Transverse colon (tissue), 4 donors: ENCODE measurements at places on chromosomes 5 and 9. TPM values are rescaled to one million over a fixed set of nuclear protein-coding genes. Genes with fewer than 3 reads are reported as not detected.
A peak's percentile ranks its signal among the peaks of the same experiment; 100 is the strongest.

DNA sequence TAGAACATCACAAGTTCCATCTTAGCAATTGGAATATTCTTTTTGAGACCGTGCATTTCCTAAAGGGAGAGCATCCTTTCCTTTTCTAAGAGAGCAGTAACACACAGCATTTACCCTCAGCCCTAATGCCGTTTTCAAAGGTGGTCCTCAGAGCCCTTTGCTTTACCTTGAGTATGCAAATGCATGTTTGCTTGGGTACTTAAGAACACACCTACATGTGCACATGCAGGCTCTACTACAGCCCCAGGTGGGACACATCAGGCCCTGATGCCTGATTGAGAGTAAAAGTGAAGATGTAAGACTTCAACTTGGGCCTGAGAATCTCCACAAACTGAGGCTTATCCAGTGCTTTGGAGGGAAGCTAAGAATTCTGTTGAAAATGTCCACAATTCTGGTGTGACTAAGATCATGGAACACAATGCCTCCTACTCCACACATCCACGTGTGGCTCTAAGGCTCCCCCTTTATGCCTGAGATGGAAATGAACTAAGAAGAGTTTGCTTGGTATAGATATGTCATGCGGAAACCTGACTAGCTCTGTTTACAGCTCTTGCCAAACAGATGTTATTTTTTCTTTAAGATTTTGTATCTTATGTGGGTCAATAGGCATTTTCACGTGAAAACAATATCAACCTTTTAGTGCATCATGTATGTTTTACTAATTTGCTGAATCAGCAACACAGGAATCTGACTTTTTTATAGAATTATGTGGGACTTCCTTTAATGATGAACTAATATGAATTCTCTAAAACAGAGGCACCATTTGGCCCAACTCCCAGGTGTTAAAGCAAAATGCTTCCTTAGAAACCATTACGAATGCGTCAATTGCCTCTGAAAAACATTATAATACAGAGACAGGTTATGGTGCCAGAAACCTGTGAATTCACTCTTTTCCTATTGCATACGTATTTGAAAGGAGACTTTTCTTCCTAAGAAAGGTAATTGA, 48.9 kb upstream of the SLC2A8 start:
- H3K36me3 ChIP-seq = no peaks in the 10 kb centered on the region
- H3K27ac ChIP-seq = no peak overlapping the region
- no peaks in the 10 kb centered on the region for H3K4me1 ChIP-seq
- H3K4me3 ChIP-seq = no peak overlapping the region
- no peaks in the 10 kb centered on the region for H3K27me3 ChIP-seq

GRCh38 chr9:122314165-122314564, 49.5 kb downstream of the MRRF start:
- no peak overlapping the region for H3K27ac ChIP-seq
- DNase-seq = no peak
- H3K27me3 ChIP-seq = no peaks in the 10 kb centered on the region

The PRLR gene
- total RNA-seq = 14.9 TPM

The UGCG gene
- 3.8 TPM for total RNA-seq

DNA sequence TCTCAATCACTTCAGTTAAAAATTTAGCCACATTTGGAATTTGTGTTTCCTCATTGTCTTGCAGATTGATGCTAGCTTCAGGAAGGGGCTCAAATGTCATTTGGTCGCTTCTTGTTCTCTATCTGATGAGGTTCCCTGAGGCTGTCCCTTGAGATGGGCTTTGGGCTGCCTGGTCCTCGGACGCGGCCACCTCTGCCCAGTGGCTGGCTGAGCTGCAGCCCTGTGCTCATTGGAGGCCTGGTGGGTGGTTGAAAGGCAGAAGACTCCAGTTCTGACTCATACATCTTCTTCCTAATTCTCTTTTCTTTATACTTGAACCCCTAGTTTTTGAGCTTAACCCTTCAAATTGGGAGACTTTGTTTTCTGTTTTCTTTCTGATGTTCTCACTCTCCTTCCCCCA, 78.8 kb upstream of the NTRK2 start:
- H3K27ac ChIP-seq = no peak overlapping the region
- H3K27me3 ChIP-seq = no peaks in the 10 kb centered on the region
- DNase-seq = no peak
- H3K36me3 ChIP-seq = no peaks in the 10 kb centered on the region
- no peak overlapping the region for H3K4me3 ChIP-seq
- no peaks in the 10 kb centered on the region for H3K4me1 ChIP-seq

- DNase-seq = no peak
- H3K4me3 ChIP-seq = no peak overlapping the region
- peaks cover 12% of the 10 kb centered on the region for H3K27me3 ChIP-seq
- no peaks in the 10 kb centered on the region for H3K36me3 ChIP-seq
Measured at GRCh38 chr5:53490747-53491146, 10.3 kb downstream of the FST start.

DNA sequence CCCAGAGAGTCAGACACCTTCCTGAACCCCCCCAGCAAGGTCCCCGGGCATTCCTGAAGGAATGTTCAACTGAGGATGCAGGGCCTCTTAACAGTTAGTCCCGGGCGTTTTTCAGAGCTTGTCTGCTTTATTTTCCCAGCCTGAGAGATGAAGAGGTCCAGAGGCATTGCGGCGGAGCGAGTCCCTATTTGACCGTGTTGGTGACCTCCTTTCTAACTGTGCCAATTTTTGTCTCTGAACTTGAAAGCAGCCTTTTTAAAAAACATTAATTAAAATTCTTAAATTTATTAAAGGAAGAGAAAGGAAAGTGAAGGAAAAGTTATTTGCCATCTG, 433 bp upstream of the PTAR1 start:
- no peaks in the 10 kb centered on the region for H3K36me3 ChIP-seq
- H3K27ac ChIP-seq = peak overlapping the region; percentile 98
- no peak for DNase-seq
- peak overlapping the region; percentile 80 for H3K4me3 ChIP-seq

The FOXD1 gene
- not detected for total RNA-seq

DNA sequence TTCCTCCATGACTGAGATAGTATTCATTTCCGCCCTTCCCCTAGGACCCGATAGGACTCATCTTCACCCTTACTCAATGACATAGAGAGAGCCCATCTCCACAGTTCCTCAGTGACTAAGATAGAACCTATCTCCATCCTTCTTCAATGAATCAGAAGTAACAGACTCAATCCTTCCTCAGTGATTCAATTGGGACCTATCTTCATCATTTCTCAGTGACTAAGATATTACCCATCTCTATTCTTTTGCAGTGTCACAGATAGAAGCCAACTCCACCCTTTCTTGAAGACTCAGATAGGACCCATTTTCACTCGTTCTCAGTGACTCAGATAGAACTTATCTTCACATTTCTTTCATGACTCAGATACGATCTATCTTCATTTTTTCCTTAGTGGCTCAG, 164.6 kb downstream of the FBXO4 start:
- no peaks in the 10 kb centered on the region for H3K27me3 ChIP-seq
- no peak overlapping the region for H3K27ac ChIP-seq
- H3K36me3 ChIP-seq = no peaks in the 10 kb centered on the region
- no peak for DNase-seq
- H3K4me1 ChIP-seq = no peaks in the 10 kb centered on the region

DNA sequence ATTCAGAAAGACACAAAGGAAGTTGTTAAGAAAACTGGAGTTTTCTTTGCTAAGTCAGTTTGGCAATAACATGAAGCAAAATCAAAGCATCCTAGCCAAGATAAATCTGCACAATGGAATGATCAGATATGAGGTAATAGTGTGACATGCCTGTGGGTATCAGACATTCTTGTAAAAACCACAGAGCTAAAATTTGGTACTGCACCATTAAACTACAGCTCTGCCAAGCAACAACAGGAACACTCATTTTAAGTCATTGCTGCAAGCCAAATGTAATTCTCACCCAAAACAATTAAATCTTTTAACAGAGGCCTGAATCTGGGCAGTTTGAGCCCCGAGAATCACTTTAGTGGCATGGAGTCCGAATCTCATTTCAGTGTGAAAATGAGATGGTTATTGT, 96.6 kb downstream of the VCAN start:
- no peak overlapping the region for H3K4me3 ChIP-seq
- peaks cover 10% of the 10 kb centered on the region for H3K27me3 ChIP-seq
- H3K36me3 ChIP-seq = no peaks in the 10 kb centered on the region
- H3K4me1 ChIP-seq = no peaks in the 10 kb centered on the region
- no peak overlapping the region for H3K27ac ChIP-seq
- DNase-seq = no peak

- no peak for DNase-seq
- H3K4me1 ChIP-seq = no peaks in the 10 kb centered on the region
- H3K27me3 ChIP-seq = no peaks in the 10 kb centered on the region
- H3K27ac ChIP-seq = no peak overlapping the region
- no peak overlapping the region for H3K4me3 ChIP-seq
Measured at GRCh38 chr5:56671571-56671970, 143.8 kb upstream of the MAP3K1 start.

DNA sequence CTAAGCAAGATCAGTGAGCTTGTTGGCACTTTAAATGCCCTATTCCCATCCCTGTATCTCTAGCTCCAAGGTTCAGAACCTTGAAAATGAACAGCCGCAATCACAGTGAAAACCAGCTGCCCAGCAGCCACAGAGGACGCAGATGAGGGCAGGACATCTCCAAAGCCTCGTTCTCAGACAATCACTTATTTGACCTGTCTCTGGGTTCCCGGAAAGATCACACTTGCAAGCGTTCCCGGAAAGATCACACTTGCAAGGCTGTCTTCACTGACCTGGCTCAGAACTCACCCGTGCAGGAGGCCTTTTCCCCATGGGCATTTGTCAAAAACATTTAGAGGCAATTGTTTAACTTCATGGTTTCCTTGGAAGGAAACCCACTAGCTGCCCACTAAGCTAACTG, 25.7 kb downstream of the IPPK start:
- no peaks in the 10 kb centered on the region for H3K4me1 ChIP-seq
- no peak overlapping the region for H3K4me3 ChIP-seq
- H3K27ac ChIP-seq = no peak overlapping the region
- no peaks in the 10 kb centered on the region for H3K36me3 ChIP-seq
- DNase-seq = no peak
- no peaks in the 10 kb centered on the region for H3K27me3 ChIP-seq

DNA sequence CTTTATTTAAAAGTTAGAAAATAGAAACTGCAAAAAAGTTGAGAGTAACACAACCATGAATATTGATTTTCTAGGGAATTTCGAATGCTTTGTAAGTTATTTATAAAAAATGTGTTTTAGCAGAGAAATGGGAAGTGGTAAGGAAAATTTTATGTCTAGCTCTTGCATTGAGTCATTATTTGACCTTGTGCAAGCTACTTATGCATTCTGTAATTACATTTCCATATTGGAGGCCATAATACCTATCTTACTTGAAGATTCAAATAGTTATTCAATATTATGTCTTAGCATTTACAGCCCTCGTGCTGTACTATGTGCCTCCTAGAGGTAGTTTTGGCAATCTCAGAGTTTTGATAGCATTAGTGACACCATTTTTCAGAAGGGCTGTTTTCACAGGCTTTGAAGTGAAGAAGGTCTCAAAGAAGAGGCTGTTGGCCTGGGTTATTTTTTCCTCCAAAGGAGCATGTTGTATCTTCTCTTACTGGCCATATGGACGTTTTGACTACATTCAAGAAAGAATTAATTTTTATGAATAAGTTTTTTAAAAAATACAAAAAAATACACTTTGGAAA, 7.4 kb upstream of the DAP start:
- no peak overlapping the region for H3K27ac ChIP-seq
- H3K4me1 ChIP-seq = no peaks in the 10 kb centered on the region
- DNase-seq = no peak
- H3K4me3 ChIP-seq = no peak overlapping the region
- H3K27me3 ChIP-seq = peaks cover 3% of the 10 kb centered on the region
- H3K36me3 ChIP-seq = no peaks in the 10 kb centered on the region

- H3K27me3 ChIP-seq = no peaks in the 10 kb centered on the region
- peaks cover 37% of the 10 kb centered on the region for H3K4me1 ChIP-seq
- H3K27ac ChIP-seq = peak overlapping the region; percentile 93
- H3K4me3 ChIP-seq = no peak overlapping the region
Measured at GRCh38 chr5:132225165-132226032, 2.3 kb downstream of the P4HA2 start.

GRCh38 chr5:15008476-15008875, 136.9 kb upstream of the ANKH start:
- peak overlapping the region; percentile 76 for H3K27ac ChIP-seq
- DNase-seq = peak; percentile 87
- H3K4me3 ChIP-seq = no peak overlapping the region
- H3K36me3 ChIP-seq = no peaks in the 10 kb centered on the region
- no peaks in the 10 kb centered on the region for H3K27me3 ChIP-seq
- H3K4me1 ChIP-seq = peaks cover 38% of the 10 kb centered on the region

The SLCO6A1 gene
- not detected for total RNA-seq

The DTWD2 gene
- 34.0 TPM for total RNA-seq

DNA sequence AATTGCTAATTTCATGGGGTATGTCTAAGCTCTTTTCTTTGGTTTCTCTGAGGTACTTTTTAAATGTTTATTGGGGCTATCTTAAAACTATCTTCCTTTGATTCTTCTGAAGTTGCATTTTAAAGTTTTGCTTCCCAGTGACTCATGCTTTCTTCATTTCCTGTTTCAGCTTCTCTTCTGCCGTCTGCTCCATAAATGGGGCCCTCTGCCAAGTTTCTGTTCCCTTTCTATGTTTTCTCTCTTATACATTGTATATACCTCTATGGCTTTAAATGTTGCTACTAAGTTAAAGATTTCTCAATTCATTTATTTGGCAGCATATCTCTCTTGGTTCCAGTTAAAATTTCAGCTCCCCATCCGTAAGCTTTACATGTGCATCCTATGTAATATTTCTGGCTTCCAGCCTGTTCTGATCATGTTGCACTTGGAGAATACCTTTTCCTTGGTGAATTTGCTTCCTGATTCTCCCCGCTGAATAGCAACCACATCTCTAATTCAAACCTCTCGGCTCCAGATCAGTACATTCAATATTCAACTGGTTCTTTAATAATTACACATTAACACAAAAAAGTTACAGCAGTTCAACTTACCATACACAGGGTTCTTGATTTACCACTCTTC, 125.3 kb downstream of the ST8SIA4 start:
- no peaks in the 10 kb centered on the region for H3K27me3 ChIP-seq
- no peaks in the 10 kb centered on the region for H3K36me3 ChIP-seq
- peak; percentile 37 for DNase-seq
- peak overlapping the region; percentile 12 for H3K27ac ChIP-seq

The CDKN2A gene
- not detected for total RNA-seq
